ENCODE measurements at places on chromosomes 7 and 10.
A peak's percentile ranks its signal among the peaks of the same experiment; 100 is the strongest.

- DNase-seq, result no peak
Measured at GRCh38 chr7:12458520-12459131, 55.0 kb upstream of the VWDE start.

DNA sequence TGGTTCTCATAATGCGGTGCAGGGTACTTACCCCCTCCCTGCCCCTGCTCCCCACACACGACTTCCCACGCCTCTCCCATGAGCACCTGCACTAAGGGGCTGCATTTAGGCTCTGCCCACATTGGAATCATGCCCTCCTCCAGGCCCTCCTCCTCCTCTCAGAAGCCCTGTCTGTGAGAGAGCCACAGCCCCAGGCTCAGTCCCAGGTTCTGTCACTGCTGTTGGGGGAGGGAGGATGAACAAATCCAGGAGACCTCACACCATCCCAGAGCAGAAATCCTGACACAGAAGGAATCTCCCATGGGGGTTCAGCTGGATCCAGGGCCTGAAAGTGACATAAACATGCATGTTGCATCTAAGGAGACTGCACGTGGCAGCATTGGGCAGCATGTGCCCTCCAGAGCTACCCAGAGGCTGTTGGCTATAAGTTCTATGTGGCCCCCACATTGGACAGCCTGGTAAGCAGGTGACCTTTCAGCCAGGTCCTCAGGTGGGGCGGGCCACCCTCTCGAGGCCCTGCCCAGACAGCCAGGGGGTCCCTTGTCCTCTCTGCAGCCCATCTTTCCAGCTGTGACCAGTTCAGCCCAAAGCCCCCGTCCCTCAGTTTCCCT, 1.6 kb upstream of the PILRA start:
- DNase-seq, result no peak

DNA sequence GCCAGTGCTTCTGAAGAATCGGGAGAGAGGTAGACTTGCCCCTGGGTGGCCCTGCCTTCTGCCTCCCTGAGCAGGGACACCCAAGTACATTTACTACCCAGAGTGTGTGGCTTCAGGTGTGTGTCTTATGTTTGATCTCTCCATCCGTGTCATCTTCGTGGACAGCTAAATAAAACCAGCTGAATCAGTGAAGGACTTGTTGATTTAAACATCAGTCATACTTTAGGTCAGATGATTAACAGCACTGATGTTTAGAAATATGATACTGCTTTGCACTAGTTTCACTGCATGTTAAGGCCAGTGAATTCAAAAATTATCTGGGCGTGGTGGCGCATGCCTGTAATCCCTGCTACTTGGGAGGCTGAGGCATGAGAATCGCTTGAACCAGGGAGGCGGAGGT, 4.0 kb downstream of the MTG1 start:
- no peak for DNase-seq

DNA sequence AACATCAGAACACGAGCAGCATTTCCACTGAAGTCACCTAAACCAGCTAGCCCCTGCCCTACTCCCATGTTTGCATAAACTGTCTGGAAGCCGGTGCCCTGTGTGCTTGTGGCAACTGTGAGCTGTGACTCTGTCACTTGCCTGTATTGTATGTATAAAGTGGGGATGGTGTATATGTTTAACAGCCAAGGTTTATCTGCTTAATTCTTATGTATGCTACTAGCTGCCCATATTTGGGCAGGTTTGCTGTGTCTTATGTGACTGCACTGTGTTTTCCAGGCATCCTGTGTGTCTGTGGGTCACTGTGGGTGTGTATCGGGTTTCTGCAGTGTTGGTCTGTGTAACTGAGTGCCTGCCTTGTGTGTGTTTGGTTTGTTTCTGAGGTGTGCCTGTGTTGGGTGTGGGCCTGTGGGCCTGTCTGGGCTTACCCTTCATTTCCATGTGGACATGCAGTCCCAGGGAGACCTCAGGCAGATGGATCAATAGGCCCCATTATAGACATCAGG, 9.3 kb downstream of the LBX1 start:
- no peak for DNase-seq

- DNase-seq, result no peak
Measured at GRCh38 chr7:158378978-158379377, 208.6 kb downstream of the PTPRN2 start.

DNA sequence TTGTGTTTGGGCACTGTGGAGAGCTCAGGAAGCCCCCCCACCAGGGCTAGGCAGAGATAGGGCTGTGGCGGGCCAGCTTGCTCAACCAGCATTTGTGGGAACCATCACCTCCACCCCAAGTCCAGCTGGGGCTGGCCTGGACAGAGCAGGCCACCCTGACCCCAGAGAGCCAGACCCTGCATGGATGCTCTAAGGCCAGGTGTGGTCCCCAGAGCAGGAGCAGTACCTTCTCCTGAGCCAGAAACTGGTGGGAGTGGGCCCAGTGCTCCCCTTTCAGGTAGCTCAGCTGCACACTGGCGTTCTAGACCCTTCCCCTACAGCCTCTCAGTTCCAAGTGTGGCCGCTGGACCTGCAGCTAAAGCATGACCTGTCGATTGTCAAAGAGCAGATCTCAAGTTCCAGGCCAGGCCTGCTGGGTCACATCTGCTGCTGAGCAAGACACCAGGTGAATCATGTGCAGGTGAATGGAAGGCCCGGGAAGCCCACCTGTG, 57.2 kb downstream of the RASGEF1A start:
- DNase-seq, result no peak

DNA sequence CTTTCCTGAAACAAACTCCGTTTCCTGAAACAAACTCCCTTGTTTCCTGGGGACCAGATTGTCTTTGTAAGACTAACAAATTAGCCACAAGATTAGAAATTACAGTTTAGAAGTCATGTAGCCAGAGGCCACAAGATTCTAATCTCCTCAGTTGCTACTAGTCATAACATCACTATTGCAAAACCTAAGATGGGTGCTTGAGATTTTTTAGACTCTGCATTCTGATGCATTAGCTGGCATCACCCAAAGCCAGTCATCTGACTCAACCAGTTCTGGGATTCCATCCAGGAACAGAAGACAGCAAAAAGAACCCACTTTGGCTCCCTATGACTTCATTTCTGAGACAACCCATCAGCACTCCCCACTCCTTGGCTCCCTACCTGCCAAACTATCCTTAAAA, 367.9 kb upstream of the MBL2 start:
- DNase-seq, result no peak

DNA sequence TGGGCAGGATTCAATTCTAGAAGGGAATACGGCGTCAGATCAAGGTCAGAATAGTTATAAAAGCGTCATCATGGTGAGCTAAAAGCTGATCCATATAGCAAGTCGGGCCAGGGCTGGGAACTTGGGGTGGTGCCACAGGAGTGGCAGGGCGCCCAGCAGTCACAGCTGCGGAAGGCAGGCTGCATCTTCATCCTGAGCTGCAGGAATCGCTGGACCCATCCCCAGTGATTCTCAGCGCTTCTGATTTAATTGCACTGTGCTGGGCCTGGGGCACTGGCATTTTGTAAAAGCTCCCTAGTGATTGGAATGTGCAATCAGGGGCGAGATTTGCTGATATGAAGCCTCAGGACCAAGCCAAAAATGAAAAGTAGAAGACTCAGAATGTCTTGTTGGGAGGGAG, 135.3 kb downstream of the CTTNBP2 start:
- no peak for DNase-seq

DNA sequence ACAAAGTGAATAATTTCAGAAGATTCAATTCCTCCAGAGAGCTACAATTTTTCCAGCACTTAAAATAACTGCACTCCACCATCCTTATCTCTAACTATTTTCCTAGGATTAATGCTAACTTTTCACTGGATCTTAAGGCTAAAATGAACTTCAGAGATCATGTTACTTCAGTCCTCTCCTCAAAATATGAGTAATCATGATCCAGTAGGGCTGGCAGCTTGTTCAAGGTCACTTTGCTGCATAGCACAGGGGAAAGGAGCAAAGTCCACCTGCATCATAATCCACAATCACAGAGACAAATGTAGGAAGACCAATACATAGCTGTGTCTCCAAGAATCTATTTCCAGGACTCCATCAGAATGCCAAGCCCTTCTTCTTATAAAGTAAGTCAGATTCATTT, 150.3 kb downstream of the LRRTM3 start:
- DNase-seq, result no peak

DNA sequence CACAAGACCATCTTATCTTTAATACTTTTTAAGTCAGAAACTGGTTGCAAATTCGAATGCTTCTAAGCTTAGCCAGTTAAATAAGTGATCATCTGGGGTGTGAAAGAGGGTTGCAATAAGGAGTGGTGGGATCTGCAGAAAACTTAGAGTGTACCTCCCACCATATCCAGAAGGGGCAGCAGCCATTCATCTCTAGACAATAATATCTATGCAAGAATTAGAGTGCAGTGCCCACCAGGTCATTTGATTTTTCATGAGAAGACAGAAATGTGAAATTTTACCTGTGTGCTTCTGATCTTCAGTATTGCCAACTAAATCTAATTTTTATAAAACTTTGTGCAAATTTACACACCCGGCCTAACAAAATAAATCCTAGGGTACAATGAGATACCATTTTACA, 127.2 kb upstream of the SP4 start:
- DNase-seq, result peak; percentile 7

DNA sequence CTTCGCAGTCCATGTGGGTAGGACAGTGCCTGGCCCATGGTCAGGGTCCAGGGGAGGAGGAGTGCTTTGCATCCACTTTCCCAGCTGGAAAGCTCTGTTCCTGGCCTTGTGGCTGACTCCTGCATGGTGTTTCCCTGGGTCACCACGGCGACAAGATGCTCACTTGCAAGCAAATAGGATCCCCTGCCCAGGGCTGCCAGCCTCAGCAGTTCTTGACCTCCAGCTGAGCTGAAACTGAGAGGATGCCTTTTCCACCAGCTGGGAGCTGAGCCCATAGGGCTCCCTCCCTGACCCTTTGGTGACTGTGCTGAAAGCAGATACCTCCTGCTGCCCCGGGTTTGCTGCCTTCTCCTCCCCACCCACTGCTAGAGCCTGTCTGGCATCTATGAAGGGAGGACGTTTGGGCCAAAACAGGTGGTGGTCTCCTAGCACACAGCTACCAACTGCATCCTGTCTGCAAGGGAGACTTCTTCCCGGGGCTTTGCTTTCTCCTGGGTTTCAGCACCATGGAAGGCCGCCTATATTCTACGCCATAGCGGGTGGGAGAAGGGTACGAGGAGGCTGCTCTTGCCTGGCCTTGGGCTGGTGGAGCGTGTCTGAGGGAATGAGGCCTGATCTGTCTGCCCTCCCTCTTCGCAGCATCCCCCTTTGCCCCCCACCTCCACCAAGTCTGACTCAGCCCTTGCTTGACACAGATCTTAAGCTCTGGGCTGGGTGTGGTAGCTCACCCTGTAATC, 34.4 kb downstream of the UBTD1 start:
- no peak for DNase-seq

- peak; percentile 14 for DNase-seq
Measured at GRCh38 chr7:22121702-22122474, 176.2 kb upstream of the CDCA7L start.

DNA sequence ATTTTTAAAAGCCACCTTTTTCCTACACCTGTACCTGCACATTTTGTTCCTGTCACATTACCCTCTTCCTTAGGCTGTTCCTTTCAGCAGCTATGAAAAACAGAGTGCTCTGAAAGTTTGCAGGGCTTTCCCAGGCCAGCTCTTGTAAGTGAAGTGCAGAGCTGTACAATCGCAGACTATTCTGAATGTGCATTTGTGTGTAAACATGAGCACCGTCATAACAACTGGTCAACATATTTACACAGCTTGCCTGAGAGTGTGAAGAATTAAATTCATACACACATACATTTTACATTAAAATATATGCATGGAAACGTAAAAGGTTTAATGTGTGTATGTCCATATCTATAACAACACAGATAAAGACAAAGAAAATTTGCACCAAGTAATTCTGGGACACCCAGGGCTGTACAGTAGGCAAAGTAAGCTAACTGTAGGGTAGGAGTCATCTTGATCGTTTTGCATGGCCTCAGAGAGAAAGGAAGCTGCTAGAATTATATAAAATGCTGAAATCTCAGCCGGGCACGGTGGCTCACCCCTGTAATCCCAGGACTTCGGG, 23.6 kb upstream of the LYZL1 start:
- no peak for DNase-seq

DNA sequence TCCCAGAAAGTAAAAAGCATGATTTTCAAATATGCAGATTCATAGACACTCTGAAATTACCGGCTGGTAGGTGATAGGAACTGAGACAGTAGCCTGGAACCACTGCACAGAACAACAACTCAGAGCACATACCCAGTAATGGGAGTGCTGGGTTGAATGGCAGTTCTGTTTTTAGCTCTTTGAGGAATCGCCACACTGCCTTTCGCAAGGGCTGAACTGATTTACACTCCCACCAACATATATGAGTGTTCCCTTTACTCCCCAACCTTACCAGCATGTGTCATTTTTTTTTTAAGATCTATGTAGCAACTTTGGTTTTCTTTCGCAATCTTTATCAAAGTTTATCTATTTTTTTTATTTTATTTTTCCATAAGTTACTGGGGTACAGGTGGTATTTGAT, 358.8 kb downstream of the CALN1 start:
- DNase-seq, result no peak

DNA sequence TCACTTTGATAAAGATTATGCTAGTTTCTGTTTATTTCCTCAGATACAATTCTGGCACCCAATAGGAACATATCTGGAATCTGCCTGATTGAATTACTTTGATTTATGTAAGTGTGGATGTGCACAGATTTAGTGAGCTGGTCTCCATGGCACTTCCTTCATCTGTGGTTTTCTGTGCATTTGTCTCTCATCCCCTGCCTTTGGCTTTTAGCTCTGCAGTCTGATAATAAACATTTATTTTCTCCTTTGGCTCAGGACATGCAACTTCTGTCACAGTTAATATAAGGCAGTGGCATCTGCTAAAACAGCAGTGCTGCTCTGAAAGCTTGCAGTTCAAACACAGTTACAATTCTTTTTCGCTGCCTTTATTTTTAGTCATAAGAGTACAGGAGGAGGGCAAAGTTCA, 273.7 kb upstream of the CHRM2 start:
- no peak for DNase-seq

- no peak for DNase-seq
Measured at GRCh38 chr7:116886543-116887156, 24.3 kb downstream of the CAPZA2 start.

DNA sequence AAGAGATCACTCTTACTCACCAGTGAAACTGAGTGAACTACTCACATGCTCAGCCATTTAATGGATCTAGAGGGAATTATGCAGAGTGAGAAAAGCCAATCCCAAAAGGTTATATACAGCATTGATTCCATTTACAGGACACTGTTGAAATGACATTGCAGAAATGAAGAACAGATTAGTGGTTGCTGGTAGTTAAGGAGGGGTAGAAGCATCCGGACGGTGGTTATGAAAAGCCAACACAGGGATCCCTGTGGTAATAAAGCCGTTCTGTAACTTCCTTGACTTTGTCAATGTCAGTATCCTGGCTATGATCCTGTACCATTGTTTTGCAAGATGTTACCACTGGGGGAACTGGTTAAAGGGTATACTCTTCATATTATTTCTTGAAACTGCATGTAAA, 253.4 kb downstream of the USP6NL start:
- no peak for DNase-seq
